ENCODE measurements at places on chromosomes 3 and 15. TPM values are rescaled to one million over a fixed set of nuclear protein-coding genes. Genes with fewer than 3 reads are reported as not detected.

PEX5L gene
- 0.15 TPM for total RNA-seq

GOLGA6L7 gene
- total RNA-seq = not detected

PLCB2 gene
- total RNA-seq = 0.52 TPM

RASGRP1 gene
- total RNA-seq = 12.1 TPM

TNFSF10 gene
- 398 TPM for total RNA-seq

SCG5 gene
- 2.4 TPM for total RNA-seq

DNAJC13 gene
- total RNA-seq = 48.4 TPM

GATA2 gene
- total RNA-seq = 4.3 TPM

NOX5 gene
- not detected for total RNA-seq

C15orf62 gene
- 0.50 TPM for total RNA-seq

CACNA2D2 gene
- 0.17 TPM for total RNA-seq

CHRM5 gene
- total RNA-seq = 0.05 TPM

WHAMM gene
- 12.7 TPM for total RNA-seq

ADCY5 gene
- total RNA-seq = 0.99 TPM

UBP1 gene
- 77.3 TPM for total RNA-seq
